HCT116 (cell line): ENCODE measurements at places on chromosomes 2 and 18.

DNA sequence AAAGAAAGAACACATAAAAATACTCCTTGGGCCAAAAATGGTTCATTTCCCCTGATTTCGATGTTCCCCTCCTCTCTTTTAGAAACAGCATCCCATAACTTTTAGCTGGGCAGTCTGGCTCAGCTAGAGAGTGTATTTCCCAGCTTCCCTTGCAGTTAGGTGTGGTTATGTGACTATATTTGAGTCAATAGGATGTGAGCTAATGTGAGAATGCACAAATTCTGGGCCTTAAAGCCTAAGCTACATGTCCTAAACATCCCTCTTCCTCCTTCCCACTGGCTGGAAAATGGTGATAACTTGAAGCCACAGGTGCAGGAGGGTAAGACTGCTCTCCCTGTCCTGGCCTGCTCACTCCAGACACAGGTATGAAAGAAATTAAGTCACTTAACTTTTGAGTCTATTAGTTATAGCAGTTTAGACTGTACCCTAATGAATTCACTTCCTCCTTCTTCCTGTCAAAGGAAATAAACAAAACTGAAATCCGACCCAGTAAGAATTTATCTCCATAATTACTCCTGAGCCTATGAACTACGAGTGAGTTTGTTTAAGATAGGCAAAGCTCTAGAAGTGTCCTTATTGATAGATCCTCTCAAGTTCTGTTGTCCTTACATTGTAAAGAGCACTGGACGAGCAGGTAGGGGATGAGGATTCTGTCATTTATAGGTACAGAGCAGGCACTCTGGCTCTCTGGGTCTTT lies 177.6 kb downstream of the MTX2 start:
- no peak for DNase-seq

DNA sequence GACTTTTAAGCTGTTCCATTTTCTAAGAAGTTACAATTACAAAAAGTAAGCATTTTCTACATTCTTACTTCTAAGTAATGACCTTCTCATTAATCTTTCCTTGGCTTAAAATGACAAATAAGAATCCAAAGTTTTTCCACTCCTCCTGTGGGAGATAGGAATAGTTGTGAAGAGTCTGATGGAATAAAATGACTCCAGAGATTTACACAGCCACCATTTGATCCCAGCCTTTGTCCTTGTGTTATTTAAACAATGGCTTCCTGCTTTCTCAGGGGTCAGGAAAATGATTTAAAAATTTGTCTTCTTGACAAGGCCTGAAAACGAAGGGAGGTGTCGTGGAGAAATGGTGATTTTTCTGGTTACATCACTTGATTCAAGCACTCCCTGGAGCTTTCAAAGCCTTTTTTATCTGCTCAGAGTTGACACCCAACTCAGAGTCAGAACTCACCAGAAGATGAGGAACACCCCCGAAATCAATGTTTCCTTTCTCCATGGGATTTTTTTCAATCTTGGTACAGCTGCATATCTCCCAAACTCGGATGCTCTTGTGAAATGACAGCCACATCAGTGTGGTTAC lies 106.5 kb downstream of the GALNT3 start:
- DNase-seq, result no peak

- DNase-seq, result no peak
Measured at GRCh38 chr2:155913356-155913755, 419.2 kb downstream of the NR4A2 start.

GRCh38 chr2:67018301-67018700 lies 378.8 kb upstream of the ETAA1 start:
- no peak for DNase-seq

DNA sequence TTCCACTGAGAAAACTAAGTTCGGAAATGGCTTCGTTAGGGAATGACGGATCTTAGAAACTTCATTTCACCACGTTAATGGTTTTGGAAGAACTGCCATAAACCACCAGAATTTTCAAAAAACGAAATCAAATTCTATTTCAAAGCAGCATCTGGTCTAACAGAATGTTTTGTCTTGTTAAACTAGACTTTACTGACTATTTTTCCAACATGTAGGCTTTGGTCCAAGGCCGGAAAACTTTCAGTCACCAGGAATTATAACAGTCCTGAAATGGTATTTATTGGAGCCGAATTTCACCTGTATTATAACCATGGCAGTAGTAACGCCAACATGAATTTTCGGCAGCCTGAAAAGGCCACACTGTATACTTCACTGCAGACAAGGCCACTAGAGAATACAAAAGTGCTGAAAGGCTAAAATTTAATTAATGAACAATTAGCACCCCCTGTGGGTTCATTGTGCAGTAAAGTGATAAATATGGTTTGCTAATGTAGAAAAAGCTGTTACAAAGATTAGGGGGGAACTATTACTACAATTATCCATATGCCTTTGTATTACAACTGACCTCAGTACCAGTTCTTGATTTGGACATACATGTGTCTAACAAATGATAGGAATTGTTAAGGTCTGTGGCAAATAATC lies 116.4 kb downstream of the ZNF521 start:
- no peak for DNase-seq

DNA sequence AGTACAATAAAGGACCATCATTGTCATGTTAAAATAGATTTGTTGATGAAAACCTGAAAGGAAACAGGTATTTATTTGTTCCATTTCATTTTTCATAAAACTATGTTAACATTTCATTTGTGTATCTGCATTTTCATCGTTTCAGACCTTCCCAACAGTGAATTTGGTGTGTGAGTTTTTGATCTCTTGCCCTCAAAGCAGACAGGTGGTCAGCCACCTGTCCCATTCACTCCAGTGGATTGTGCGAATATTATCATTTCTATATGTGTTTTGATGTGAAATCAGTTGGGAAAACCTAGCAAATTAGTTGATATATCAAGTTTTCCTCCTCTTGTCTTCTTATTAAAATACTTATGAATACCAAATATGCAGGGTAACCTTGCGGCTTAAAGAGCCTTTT lies 25.4 kb upstream of the ATP5MC3 start:
- no peak for DNase-seq

- no peak for DNase-seq
Measured at GRCh38 chr2:165163761-165164160, 40.1 kb downstream of the SCN3A start.
